ENCODE measurements at places on chromosomes 13 and 19.

- DNase-seq = no peak
Observed at GRCh38 chr19:49104229-49104864, 9.8 kb upstream of the LIN7B start.

- peak; percentile 90 for DNase-seq
Observed at GRCh38 chr19:47274071-47274890, at the start of gene INAFM1. TSS of gene INAFM1 (plus strand) at chr19:47274885. CDS start at chr19:47274920, 35 bp downstream.

GRCh38 chr13:23203516-23203915 is 22.7 kb downstream of the SGCG start:
- DNase-seq = no peak

DNA sequence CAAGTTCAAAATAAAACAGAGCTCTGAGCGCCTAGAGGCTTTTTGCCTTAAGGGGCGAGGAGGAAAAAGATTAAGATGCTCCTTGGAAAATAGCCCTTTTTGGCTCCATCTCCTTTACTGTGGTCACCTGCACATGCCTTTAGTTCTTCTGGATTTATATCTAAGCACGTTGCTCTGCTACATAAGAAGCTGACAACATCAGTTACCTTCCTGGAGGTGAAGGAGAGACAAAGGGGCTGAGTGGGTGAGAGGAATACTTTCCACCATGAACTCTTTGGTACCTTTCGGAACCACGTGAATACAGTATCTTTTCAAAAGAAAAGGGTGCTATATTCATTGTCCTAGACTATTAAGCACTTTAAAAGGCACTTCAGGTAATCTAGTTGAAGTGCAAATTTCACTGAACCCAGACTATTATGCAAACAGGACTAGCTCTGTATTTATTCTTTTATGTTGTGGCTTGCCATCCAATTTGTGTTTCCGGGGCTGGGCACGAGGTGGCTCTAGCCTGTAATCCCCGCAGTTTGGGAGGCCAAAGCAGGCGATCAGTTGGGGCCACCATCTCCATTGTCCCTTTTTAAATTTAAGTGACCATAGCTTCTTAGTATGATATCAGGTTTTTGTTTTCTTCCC is 201.5 kb downstream of the TM9SF2 start:
- no peak for DNase-seq

GRCh38 chr13:92260363-92260762 is 861.9 kb downstream of the GPC5 start:
- DNase-seq = no peak

GRCh38 chr13:30338952-30339351 is 31.6 kb upstream of the KATNAL1 start:
- DNase-seq = no peak

DNA sequence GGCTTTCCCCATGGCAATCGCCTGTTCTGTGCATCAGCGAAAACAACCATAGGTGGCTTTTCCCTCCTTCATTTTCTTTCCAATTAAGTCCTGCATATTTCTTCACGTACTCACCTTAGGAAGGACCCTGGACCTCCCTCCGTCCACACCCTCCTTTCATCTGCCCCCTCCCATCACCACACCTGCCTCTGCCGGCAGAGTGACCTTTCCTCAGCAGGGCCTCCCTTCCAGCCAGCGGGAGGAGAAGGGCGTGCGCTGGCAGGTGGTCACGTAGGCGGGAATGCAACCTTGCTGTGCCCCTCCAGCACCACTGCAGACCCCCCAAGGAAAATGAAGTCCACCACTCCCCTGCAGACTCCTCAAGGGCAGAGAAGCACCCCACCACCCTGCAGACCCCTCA is 61.1 kb downstream of the GSX1 start:
- DNase-seq = no peak

- DNase-seq = no peak
Observed at GRCh38 chr19:35079826-35080225, 35.8 kb upstream of the FXYD3 start.

DNA sequence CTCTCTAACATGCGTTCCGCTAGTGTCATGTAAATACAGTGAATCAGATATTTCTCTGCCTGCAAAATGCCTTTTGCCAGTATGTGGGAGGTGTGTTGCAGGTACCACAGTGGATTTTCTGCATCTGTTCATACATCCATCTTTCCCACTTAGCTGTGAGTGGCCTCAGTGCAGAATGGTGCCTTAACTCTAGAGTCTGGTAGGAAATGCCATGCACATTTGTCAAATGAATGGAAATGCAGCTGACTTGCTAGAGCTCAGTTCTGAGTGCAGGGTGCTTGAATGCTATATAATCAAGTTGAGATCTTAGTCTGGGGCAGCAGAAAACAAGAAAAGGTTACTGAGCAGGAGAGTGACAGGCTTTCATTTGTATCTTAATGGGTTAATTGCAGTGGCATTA is 68.2 kb downstream of the LRCH1 start:
- no peak for DNase-seq

GRCh38 chr13:76778853-76779252 is 107.4 kb downstream of the KCTD12 start:
- no peak for DNase-seq
